A549 treated with AZD2906 at 1 μM for 4 hours (cell line): ENCODE measurements at places on chromosomes 2 and 18. TPM values are rescaled to one million over a fixed set of nuclear protein-coding genes. Genes with fewer than 3 reads are reported as not detected.

The FN1 gene
- 179 to 290 TPM (median 198 TPM) in 5 replicates for total RNA-seq

The NCKAP5 gene
- total RNA-seq = 0.76 to 1.1 TPM (median 0.79 TPM) in 5 replicates

The IER3IP1 gene
- total RNA-seq = 16.3 to 33.6 TPM (median 18.2 TPM) in 5 replicates

The EFEMP1 gene
- total RNA-seq = 27.8 to 54.7 TPM (median 39.6 TPM) in 5 replicates

The ALPI gene
- total RNA-seq = 0.05 TPM in 1 of 5 replicates, not detected in the others

The SIX3 gene
- 2.7 to 4.3 TPM (median 3.7 TPM) in 5 replicates for total RNA-seq

The POTEJ gene
- not detected in 5 replicates for total RNA-seq

The TMEM37 gene
- 2.1 to 2.8 TPM (median 2.6 TPM) in 5 replicates for total RNA-seq

The ATP6V1C2 gene
- total RNA-seq = 0.12 to 0.29 TPM (median 0.23 TPM) in 5 replicates

The TLX2 gene
- total RNA-seq = 0.24 to 0.37 TPM (median 0.30 TPM) in 5 replicates

The DES gene
- total RNA-seq = 0.14 to 0.69 TPM (median 0.27 TPM) in 5 replicates

The DPP4 gene
- total RNA-seq = 0.65 to 1.1 TPM (median 0.87 TPM) in 5 replicates

The CFAP210 gene
- 0.27 to 0.35 TPM (median 0.31 TPM) in 5 replicates for total RNA-seq

The EFHD1 gene
- 3.5 to 5.3 TPM (median 4.2 TPM) in 5 replicates for total RNA-seq

The LTBP1 gene
- 23.6 to 42.1 TPM (median 32.0 TPM) in 5 replicates for total RNA-seq

The VIT gene
- total RNA-seq = not detected in 5 replicates

The NFATC1 gene
- total RNA-seq = 5.1 to 6.9 TPM (median 6.5 TPM) in 5 replicates

The SERPINB13 gene
- not detected in 5 replicates for total RNA-seq

The ANKRD30B gene
- total RNA-seq = not detected in 5 replicates

The NDC80 gene
- total RNA-seq = 10.3 to 15.0 TPM (median 11.7 TPM) in 5 replicates

The KIF5C gene
- 0.21 to 0.50 TPM (median 0.28 TPM) in 5 replicates for total RNA-seq

The ADD2 gene
- total RNA-seq = 22.2 to 29.0 TPM (median 25.0 TPM) in 5 replicates

The ERBB4 gene
- 0.01 TPM in 1 of 5 replicates, not detected in the others for total RNA-seq

The PTPRN gene
- 0.95 to 1.5 TPM (median 1.3 TPM) in 5 replicates for total RNA-seq

The MREG gene
- 3.9 to 4.7 TPM (median 4.0 TPM) in 5 replicates for total RNA-seq

The SMYD1 gene
- 0.01 TPM in 1 of 5 replicates, not detected in the others for total RNA-seq

The KYNU gene
- total RNA-seq = 215 to 277 TPM (median 220 TPM) in 5 replicates

The CTNNA2 gene
- 0.08 to 0.62 TPM (median 0.26 TPM) in 5 replicates for total RNA-seq

The AGXT gene
- total RNA-seq = not detected in 5 replicates

The FAM124B gene
- not detected in 5 replicates for total RNA-seq

The C18orf63 gene
- not detected in 5 replicates for total RNA-seq
